ENCODE measurements at places on chromosomes 7 and 10. TPM values are rescaled to one million over a fixed set of nuclear protein-coding genes. Genes with fewer than 3 reads are reported as not detected.

GRCh38 chr10:24866604-24867583, 85.5 kb downstream of the PRTFDC1 start:
- no peaks in the 10 kb centered on the region for H3K27me3 ChIP-seq
- no peaks in the 10 kb centered on the region for H3K4me1 ChIP-seq
- peak overlapping the region; percentile 16 for H3K4me3 ChIP-seq
- no peak overlapping the region for H3K27ac ChIP-seq

- DNase-seq: peak; percentile 24
- no peaks in the 10 kb centered on the region for H3K36me3 ChIP-seq
- H3K27ac ChIP-seq: no peak overlapping the region
- no peaks in the 10 kb centered on the region for H3K4me1 ChIP-seq
- no peak overlapping the region for H3K4me3 ChIP-seq
These were observed 14.3 kb upstream of the ZMIZ1 start for GRCh38 chr10:79054203-79055099.

- peak; percentile 69 for DNase-seq
- no peaks in the 10 kb centered on the region for H3K36me3 ChIP-seq
- H3K4me3 ChIP-seq: no peak overlapping the region
- no peak overlapping the region for H3K27ac ChIP-seq
- H3K27me3 ChIP-seq: no peaks in the 10 kb centered on the region
These were observed 63.5 kb downstream of the LHPP start for GRCh38 chr10:124524991-124525653.

DNA sequence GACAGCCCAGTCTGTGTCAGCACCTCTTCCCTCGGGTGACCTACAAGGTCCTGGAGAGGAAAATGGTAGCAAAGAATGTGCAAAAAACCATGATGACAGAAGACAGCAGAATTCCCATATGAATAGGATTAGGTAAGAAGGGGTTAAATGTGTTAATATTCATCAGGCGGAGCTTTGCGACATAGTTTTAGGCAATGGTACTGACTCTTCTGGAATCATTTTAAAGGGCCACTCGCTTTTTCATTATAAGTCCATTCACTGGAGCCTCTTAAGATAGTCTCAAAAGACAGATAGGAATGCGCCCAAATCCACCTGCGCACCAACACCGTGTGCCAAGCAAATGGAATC, 38.2 kb downstream of the DLG5 start:
- no peaks in the 10 kb centered on the region for H3K36me3 ChIP-seq
- no peaks in the 10 kb centered on the region for H3K4me1 ChIP-seq
- H3K27me3 ChIP-seq: no peaks in the 10 kb centered on the region
- H3K27ac ChIP-seq: peak overlapping the region; percentile 74
- DNase-seq: no peak

DNA sequence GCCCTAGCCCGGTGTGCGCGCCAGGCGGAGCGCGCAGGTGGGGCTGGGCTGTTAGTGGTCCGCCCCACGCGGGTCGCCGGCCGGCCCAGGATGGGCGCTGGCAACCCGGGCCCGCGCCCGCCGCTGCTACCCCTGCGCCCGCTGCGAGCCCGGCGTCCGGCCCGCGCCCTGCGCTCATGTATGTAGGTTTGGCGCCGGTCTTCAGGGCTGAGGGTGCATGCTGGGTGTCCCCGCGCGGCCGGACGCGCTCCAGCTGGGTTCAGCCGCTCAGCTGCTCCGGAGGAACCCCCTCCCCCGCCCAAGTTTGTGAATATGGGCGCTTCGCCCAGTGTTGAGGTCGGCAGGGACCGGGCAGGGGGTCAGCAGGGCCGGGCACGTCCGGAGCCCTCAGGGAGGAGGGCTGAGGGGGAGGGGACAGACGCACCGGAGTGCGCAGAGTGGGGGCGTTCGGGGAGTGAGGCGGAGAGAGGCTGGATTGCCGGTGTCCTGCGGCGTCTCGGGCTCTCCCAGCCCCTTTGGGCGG, 559 bp downstream of the VWC2 start:
- no peak for DNase-seq
- H3K27me3 ChIP-seq: no peaks in the 10 kb centered on the region
- peak overlapping the region; percentile 21 for H3K4me3 ChIP-seq
- no peaks in the 10 kb centered on the region for H3K36me3 ChIP-seq

GRCh38 chr10:33244354-33244967, 90.0 kb downstream of the NRP1 start:
- no peak for DNase-seq
- H3K36me3 ChIP-seq: no peaks in the 10 kb centered on the region
- no peaks in the 10 kb centered on the region for H3K27me3 ChIP-seq
- no peak overlapping the region for H3K27ac ChIP-seq

The NODAL gene
- not detected for polyA plus RNA-seq

The COX19 gene
- 3.1 TPM for polyA plus RNA-seq

The CYREN gene
- 26.0 TPM for polyA plus RNA-seq

The LRRC17 gene
- 18.7 TPM for polyA plus RNA-seq

The GPR146 gene
- 2.2 TPM for polyA plus RNA-seq

DNA sequence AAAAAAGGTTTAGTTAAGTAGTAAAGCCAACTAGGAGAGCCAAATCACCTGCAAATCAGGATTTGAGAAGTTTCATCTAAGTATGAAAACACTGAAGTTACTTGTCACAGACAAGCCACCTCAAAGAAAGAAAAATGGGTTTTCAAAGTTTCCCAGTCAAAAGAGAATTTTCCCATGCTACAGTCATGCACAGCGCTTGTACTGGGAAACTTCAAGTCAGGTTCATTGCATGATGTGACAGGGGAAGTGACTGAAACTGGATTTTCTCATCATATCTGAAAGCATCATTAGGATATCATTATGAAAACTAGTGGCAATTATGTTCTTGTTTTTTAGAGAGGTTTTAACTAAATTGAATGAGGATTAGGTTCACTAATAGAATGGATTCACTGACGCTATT, 167.0 kb downstream of the SGMS1 start:
- H3K27me3 ChIP-seq: no peaks in the 10 kb centered on the region
- H3K27ac ChIP-seq: no peak overlapping the region
- peaks cover 4% of the 10 kb centered on the region for H3K36me3 ChIP-seq
- peaks cover 2% of the 10 kb centered on the region for H3K4me1 ChIP-seq

- DNase-seq: no peak
- no peaks in the 10 kb centered on the region for H3K4me1 ChIP-seq
- H3K36me3 ChIP-seq: no peaks in the 10 kb centered on the region
These were observed 78.0 kb downstream of the MALSU1 start for GRCh38 chr7:23377134-23377533.

The CEP55 gene
- polyA plus RNA-seq: 2.8 TPM

DNA sequence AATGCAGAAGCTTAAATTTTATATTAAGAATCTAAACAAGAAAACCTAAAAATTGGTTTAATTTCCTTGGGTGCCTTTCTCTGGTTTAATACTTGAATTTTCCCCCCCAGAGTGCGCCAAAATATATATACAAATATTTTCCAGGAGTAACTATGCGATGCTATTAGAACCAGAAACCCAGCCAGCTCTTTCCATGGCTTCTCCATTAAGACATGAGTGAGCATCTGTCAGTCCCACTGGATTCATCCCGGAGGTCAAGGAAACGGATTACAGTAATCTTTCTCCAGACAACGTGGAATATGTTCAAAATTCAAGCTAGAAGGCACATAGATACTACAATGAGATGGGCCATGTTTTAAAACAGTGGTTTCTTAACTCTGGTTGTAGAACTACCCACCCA, 148.8 kb downstream of the TAX1BP1 start:
- H3K27me3 ChIP-seq: no peaks in the 10 kb centered on the region
- DNase-seq: no peak
- H3K27ac ChIP-seq: no peak overlapping the region
- no peaks in the 10 kb centered on the region for H3K36me3 ChIP-seq
- H3K4me3 ChIP-seq: no peak overlapping the region

- no peak for DNase-seq
- H3K36me3 ChIP-seq: no peaks in the 10 kb centered on the region
- H3K27ac ChIP-seq: no peak overlapping the region
- H3K4me3 ChIP-seq: no peak overlapping the region
- no peaks in the 10 kb centered on the region for H3K27me3 ChIP-seq
These were observed 4.0 kb upstream of the DIP2C start for GRCh38 chr10:693506-693905.

DNA sequence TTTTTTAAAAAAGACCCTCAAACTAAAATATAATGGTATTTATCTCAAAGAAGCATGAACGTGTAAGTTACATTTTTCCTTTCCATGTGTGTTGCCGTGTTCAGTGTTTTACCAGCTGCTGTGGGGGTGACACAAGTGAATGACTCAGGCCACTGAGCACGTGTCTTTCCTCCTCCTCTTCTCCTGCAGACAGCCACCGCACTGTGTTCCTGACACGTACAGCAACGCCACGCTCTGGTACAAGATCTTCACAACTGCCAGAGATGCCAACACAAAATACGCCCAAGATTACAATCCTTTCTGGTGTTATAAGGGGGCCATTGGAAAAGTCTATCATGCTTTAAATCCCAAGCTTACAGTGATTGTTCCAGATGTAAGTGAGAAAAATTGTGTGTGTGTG, 29.7 kb downstream of the TMEM248 start:
- DNase-seq: peak; percentile 21
- H3K27ac ChIP-seq: no peak overlapping the region
- H3K27me3 ChIP-seq: no peaks in the 10 kb centered on the region

The TSPAN15 gene
- 10.3 TPM for polyA plus RNA-seq

- no peak overlapping the region for H3K4me3 ChIP-seq
- H3K36me3 ChIP-seq: no peaks in the 10 kb centered on the region
- H3K27ac ChIP-seq: no peak overlapping the region
- H3K27me3 ChIP-seq: no peaks in the 10 kb centered on the region
These were observed 2.0 kb upstream of the BLVRA start for GRCh38 chr7:43756368-43757072.

GRCh38 chr10:68603766-68604165, 43.6 kb downstream of the TET1 start:
- H3K4me1 ChIP-seq: no peaks in the 10 kb centered on the region
- no peak for DNase-seq
- H3K27ac ChIP-seq: no peak overlapping the region
- no peaks in the 10 kb centered on the region for H3K36me3 ChIP-seq
- no peak overlapping the region for H3K4me3 ChIP-seq

DNA sequence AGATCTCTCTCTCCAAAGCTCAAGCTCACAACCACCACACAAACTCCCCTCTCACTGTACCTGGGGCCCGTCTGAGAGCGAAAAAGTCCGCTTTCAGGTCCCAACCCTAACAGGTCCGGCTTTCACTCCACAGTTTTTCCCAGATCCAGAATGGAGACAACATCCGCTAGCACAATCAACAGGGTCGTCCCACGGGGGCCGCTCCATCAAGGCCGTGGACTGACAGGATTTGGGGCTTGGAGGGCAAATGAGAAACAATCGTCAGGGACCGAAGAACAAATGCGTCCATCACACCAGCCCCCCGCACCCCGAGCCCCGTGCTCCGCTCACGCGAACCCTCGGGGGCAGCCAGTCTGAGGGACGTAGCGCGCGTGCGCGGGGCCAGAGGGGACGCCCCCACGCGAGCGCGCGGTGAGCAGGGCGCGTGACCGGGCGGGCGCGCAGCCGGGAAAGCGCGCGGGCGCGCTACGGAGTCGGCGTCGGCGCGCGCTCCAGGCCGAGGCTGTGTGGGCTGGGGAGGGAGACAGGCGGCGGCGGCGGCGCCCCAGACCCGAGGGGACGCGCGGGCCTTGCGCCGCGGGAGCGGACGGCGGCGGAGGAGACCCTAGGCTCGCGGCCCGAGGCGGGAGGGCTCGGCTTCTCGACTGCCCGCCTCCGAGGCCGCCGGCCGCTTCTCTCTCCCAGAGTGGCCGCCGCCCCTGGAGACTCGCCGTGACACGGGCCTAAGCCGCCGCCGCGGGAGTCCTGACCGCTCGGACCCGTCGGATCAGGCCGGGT, at the start of gene SLK:
TSS of gene SLK (plus strand) at position 470 of the 777 bp plus-strand sequence. CDS start 606 bp downstream, outside the sequence.
- peak within 1 kb of the TSS; percentile 87 for H3K4me3 ChIP-seq
- H3K27ac ChIP-seq: peak within 1 kb of the TSS; percentile 93
- H3K27me3 ChIP-seq: no peaks in the 10 kb centered on the region
- no peaks in the 10 kb centered on the region for H3K4me1 ChIP-seq
- H3K36me3 ChIP-seq: no peaks in the 10 kb centered on the region

The CLCN1 gene
- not detected for polyA plus RNA-seq
